ENCODE measurements at places on chromosomes 5 and 9.

DNA sequence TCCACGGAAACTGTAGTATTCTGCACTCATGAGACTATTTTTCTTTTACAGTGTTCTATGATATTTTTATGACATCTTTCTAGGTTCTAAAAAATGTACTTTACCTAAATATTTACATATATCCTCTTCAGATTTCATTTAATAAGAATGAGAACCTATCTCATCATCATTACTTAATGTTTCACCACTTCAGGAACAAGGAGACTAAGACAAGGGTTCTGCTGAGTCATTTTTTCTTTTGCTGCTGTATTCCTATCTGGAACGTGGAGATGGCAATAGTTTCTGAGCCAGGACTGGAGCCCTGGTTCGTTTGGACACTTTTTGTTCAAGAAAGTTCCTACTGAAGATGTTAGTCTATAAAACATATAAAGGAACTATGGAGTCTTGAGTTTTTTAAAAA lies 258.2 kb upstream of the MAP3K1 start:
- no peak for DNase-seq

DNA sequence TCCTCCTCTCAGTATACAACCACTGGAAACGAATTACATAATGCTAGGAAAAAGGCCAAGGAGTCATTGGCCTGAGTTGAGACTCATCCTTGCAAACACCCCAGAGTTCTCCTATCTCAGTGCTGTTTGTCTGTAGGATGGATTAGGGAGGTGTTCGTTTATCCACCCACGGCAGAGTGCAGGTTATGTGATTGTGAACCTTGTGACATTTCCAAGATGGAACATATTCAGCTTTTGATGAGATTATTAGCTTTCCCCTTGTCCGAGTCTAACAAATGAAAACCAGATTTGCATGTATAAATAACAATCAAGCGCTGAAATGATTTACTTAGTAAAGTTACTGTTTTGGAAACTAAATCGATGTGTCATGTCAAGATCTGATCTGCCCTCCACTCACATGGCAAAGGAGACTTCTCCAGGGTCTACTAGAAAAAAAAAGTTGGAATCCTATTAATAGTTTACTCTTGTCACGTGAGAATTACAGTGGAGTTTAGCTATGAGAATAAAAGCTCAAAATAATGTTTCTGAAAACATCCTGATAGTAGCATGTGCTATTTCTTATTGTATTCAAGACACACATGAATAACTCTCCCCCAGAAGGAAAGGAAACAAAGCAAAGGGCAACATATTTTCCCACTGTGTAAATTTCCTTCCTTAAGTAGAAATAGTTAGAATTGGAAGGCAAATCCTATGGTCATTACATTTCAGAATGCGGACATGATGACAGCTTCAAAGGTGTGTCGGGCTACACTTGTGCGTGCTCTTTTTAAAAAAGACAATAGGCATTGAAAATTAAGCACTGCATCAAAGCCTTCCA lies 600.4 kb downstream of the EBF1 start:
- DNase-seq = no peak

- no peak for DNase-seq
These were observed 381.4 kb downstream of the ACTL7B start for GRCh38 chr9:108474356-108474755.

DNA sequence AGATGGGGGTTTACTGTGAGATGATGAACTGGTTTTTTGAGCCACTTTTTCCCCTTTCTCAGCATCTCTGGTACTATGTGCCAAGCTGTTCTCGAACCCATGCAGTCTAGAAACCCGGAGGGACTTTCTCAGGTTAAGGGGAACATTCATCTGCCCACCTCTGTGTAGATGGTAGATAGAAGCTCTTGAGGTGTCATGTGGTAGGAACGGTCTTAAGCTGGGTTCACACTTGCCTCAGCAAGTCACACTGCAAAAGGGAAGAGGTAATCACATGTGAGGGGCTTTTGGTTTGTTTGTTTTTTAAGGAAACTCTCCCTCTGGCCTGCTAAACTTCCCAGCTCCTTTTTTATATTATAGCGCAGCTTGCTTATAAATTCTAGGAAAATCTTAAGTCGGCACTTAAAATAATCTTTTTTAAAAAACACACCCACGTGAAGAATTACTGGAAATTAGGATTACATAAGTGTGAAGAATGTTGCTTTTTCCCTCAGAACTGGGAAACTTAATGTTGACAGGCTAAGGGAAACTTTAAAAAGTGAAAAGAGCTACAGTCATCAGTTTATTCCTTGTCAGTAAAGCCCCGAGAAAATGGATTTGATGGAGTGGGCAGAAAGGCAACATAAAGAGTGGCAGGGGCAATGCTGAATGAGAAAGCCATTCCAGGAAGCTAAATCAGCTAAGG lies 430.3 kb downstream of the ARHGEF28 start:
- DNase-seq = no peak

DNA sequence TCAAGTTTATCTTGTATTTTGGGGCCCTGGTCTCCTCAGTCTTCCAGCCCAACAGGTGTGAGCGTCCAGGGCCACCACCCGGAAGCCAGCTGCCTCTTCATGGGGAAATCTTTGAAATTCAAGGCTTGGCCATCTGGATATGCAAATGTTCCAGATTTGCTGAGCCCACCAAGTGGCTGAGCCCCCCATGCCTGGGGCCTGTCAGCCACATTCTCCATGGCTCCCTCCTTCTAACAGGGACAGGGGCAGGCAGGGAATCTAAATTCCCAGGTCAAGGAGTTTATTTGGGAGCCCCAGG lies 14.2 kb upstream of the CXXC5 start:
- no peak for DNase-seq

GRCh38 chr5:12292610-12293204 lies 388.5 kb upstream of the CTNND2 start:
- DNase-seq = peak; percentile 43

- DNase-seq = no peak
These were observed 399.2 kb downstream of the IRX2 start for GRCh38 chr5:2352101-2352861.

DNA sequence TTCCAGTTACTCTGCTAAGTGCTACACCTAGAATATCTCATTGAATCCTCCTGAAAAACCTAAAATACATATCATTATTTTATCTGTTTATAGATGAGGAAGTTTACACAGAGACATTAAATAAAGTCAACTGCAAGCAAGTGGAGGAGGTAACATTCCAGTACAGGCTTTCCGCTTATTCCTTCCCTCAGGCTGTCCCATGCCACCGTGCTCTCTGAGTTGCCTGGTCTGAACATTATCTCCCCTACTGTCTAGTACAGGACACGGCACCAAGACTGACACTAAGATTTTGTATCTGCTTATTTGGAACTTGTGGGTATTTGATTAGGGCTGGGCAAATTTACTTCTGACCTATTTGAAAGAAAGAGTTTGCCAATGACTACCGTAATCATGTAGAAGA lies 172.4 kb upstream of the STK32A start:
- no peak for DNase-seq

- no peak for DNase-seq
These were observed 249.7 kb upstream of the TMEM161B start for GRCh38 chr5:88518131-88519016.

GRCh38 chr9:84513473-84513872 lies 156.1 kb upstream of the NTRK2 start:
- DNase-seq = no peak

DNA sequence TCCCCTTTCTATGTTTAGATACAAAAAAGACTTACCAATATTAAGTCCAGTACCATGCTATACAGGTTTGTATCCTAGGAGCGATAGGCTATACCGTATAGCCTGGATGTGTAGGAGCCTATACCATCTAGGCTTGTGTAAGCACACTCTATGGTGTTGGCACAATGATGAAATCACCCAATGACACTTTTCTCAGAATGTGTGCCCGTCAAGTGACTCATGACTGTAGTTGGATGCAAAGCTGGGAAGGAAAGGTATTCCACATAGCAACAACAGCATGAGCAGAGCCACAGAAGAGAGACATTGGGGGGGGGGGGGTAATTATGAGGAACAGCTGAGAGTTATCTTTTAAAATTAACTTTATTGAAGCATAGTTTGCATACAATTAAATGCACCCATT lies 63.2 kb downstream of the TTLL11 start:
- DNase-seq = no peak

GRCh38 chr5:179668391-179668790 lies 12.4 kb downstream of the CBY3 start:
- no peak for DNase-seq

DNA sequence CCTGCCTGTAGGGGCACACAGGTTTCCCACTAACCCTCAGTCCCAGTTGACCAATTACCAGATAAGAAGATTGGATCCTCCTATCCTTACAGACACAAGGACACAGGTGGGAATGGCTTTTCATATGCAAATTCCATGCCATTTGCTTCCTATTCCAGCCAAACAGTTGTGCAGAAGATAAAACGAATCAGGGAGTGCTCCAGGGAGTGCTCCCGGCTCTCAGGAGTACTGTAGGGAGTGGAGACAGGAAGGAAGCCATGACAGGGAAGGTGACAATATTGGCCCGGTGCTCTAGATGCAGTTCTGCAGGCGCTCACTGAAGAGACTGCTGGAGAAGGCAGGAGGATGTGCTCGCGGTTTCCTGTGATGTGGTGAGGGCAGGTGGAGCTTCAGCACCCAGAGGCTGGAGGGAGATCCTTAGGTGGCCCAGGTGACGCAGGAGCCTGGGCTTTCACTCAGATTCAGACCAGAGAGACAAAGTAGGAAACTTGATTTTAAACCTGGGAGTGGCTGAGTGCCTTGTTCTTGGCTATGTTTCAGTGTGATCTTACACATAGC lies 260.0 kb downstream of the AUH start:
- peak; percentile 61 for DNase-seq

- DNase-seq = no peak
These were observed 20.1 kb downstream of the SREK1 start for GRCh38 chr5:66164044-66164790.

DNA sequence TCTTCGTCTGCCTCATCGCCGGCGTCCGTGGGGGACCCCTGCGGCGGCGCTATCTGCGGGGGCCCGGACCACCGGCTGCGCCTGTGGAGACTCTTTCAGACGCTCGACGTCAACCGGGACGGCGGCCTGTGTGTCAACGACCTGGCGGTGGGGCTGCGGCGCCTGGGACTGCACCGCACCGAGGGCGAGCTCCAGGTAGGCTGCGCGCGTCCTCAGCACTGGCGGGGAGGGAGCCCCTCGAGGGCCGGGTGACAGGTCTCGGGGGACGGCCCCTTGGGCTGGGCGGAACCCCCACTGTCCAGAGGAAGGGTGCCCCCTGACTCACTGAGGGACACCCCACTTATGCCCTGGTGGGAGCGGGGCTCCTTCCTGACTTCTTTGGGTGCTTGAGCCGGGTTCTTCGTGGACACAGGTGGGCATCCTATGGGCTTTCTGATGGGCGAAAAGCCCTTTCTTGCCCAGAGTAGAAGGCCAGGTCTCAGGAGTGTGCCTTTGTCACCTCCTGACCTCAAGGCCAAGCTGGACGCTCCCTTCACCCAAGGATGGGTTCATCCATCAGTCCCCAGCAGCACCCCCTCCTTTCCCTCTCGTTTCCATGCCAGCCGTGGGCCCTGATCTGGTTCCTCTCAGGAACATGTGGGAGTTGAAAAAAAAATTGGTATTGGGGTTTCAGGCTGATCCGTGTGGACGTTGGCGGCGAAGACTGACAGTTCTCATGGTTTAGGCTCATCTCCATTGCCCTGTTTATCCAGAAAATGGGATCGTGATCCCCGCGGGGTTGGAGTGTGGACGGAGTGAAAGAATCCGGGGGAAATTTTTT lies 564 bp downstream of the SLC25A25 start:
- DNase-seq = no peak

GRCh38 chr9:87638292-87638691 lies 87.6 kb upstream of the CTSL start:
- DNase-seq = no peak

GRCh38 chr9:92119586-92119985 lies 4.4 kb upstream of the SPTLC1 start:
- no peak for DNase-seq

- no peak for DNase-seq
These were observed 6.4 kb upstream of the TOR4A start for GRCh38 chr9:137270929-137271695.

- no peak for DNase-seq
These were observed 14.7 kb upstream of the ADRB2 start for GRCh38 chr5:148811756-148812155.

GRCh38 chr9:130459941-130460669 lies 15.3 kb downstream of the ASS1 start:
- DNase-seq = no peak

DNA sequence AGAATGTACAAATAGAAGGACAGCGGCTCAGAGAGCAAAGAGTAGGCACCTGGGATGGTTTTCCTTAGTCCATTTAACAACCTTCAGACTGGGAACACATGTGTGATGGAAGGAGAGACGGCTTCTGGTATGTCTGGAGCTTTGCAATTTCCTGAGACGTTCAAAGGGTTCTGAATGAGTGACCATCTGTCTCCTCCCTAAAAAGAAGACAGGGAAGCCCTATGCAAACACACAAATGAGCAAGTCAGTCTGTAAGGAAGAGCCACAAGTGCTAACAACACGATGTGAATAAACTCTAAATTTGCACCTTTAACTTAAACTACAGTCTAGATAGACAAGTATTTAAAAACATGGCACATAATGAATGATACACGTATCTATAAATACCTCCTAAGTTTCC lies 391.0 kb downstream of the ICE1 start:
- DNase-seq = no peak

Data from NCI-H526 (cell line).